ENCODE measurements at places on chromosomes 2 and 18. TPM values are rescaled to one million over a fixed set of nuclear protein-coding genes. Genes with fewer than 3 reads are reported as not detected.

PKDCC gene
- 66.0 TPM for total RNA-seq

NAT8 gene
- total RNA-seq = not detected

DNA sequence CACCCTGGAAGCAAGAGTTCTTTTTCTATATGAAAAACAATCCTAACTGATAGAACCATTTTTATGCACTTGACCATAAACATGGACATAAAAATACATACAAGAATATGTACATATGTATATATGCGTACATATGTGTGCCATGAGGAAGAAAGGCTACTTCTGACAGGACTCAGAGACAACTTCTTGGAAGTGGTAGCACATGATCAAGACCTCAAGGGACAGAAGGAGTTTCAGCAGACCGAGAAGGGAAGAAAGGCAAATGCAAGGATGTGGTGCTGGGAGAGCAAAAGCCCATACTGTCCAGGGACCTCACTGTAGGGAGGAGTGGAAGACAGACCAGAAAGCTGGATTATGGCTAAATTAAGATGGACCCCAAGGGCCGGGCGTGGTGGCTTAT, 11.4 kb upstream of the NPAS2 start:
- no peaks in the 10 kb centered on the region for H3K27me3 ChIP-seq
- H3K27ac ChIP-seq = no peak overlapping the region
- H3K4me1 ChIP-seq = peaks cover 14% of the 10 kb centered on the region
- no peak for DNase-seq
- H3K36me3 ChIP-seq = no peaks in the 10 kb centered on the region

CD28 gene
- 1.6 TPM for total RNA-seq

- no peak overlapping the region for H3K27ac ChIP-seq
- DNase-seq = no peak
- H3K4me3 ChIP-seq = no peak overlapping the region
- no peaks in the 10 kb centered on the region for H3K4me1 ChIP-seq
- H3K27me3 ChIP-seq = no peaks in the 10 kb centered on the region
Observed at GRCh38 chr2:232577841-232578240, 27.4 kb downstream of the EIF4E2 start.

DNA sequence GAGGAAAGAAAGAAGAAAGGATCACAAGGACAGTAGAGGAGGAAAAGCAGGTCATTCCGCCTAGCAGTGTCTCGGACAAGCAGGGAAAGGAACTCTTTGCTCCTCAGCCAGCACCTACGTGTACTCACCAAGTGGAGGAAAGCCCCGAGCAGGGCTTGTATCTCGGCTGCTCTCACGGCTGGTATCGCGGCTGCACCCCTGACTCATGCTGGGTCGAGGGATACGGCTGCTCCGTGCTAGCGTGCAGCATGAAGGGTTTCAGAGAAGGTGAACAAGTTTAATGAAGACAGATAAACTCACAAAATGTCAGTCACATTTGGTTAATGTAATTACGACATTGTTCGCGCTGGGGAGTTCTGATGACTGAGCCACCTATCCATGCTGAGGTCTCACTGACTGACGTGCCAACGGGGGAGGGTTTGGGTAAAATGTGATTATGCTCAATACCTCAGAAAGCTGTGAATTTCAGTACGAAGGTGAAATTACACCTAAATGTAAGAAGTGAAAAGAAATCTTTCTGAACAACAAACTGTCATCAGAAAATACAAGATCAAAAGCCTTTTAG, 112.1 kb upstream of the RNU4ATAC start:
- H3K4me3 ChIP-seq = no peak overlapping the region
- no peak overlapping the region for H3K27ac ChIP-seq
- no peaks in the 10 kb centered on the region for H3K4me1 ChIP-seq
- DNase-seq = no peak

- no peaks in the 10 kb centered on the region for H3K27me3 ChIP-seq
- peaks cover 29% of the 10 kb centered on the region for H3K4me1 ChIP-seq
- DNase-seq = no peak
- no peak overlapping the region for H3K4me3 ChIP-seq
- no peak overlapping the region for H3K27ac ChIP-seq
Observed at GRCh38 chr2:85019121-85019520, 48.2 kb downstream of the KCMF1 start.

DNA sequence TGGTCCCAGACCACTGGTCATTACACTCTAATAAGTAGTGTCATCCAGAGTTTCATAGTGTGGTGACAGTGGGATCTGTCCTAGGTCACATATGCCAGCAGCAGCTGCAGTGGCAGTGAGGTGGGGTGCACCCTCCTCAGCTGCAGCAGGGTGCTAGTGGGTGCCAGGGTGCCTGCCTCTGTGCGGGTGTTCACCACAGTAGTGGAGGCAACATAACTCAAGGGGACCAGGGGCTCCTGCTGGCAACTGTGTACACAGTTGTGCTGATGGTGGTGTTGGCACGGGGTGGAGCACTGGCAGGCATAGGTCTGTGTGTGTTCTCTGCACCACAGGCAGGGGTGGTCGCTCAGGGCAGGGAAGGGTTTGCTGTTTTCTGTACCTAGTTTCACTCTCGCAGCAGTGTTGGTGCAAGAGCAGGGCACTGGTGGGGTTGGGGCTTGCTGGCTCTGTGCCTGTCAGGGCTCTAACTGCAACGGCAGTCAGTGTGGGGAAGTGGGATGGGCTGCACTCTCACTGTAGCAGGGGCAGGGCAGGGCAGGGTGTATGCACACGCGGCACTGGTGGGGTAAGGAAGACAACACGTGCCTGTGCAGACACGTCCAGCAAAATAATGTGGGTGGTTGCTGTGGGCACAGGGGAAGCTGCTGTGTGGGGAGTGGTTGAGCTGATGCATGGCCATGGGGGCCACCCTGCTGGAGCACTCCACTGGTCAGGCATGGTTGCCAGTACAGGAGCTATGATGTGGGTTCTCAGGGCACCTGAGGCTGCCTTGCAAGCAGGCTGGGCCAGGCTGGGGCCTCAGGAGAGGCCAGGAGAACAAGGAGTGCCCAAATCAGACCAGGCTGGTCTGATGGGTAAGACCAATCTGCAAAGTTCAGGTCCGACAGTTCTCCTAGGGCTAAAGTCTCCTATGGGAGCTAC, 226.6 kb downstream of the MEIS1 start:
- H3K27ac ChIP-seq = no peak overlapping the region
- no peak overlapping the region for H3K4me3 ChIP-seq
- no peaks in the 10 kb centered on the region for H3K36me3 ChIP-seq
- no peak for DNase-seq
- no peaks in the 10 kb centered on the region for H3K4me1 ChIP-seq

GRCh38 chr2:234957834-234958135, 6.0 kb downstream of the SH3BP4 start:
- no peaks in the 10 kb centered on the region for H3K36me3 ChIP-seq
- no peak for DNase-seq
- no peaks in the 10 kb centered on the region for H3K27me3 ChIP-seq
- H3K4me3 ChIP-seq = no peak overlapping the region
- no peaks in the 10 kb centered on the region for H3K4me1 ChIP-seq

DNA sequence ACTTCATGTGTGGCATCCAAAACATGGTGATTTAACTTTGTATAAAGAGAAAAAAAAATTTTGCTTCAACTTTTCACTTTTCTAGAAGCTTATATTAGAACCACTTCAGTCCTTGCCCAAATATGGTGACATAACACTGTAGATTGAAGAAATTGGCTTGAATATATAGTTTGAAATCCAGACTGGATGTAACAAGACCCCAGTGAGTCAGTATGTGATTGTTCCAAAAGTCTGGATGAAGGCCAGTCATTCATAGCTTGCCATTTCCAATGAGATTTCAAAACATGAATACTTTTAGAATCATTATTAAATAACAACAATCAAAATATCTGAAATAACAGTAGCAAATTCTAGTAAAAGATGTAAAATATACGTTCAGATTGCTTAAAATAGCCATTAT, 104.8 kb upstream of the FN1 start:
- peaks cover 14% of the 10 kb centered on the region for H3K4me1 ChIP-seq
- no peak overlapping the region for H3K27ac ChIP-seq
- DNase-seq = no peak
- H3K27me3 ChIP-seq = no peaks in the 10 kb centered on the region
- no peaks in the 10 kb centered on the region for H3K36me3 ChIP-seq
- H3K4me3 ChIP-seq = no peak overlapping the region

SCN2A gene
- 1.0 TPM for total RNA-seq

DNA sequence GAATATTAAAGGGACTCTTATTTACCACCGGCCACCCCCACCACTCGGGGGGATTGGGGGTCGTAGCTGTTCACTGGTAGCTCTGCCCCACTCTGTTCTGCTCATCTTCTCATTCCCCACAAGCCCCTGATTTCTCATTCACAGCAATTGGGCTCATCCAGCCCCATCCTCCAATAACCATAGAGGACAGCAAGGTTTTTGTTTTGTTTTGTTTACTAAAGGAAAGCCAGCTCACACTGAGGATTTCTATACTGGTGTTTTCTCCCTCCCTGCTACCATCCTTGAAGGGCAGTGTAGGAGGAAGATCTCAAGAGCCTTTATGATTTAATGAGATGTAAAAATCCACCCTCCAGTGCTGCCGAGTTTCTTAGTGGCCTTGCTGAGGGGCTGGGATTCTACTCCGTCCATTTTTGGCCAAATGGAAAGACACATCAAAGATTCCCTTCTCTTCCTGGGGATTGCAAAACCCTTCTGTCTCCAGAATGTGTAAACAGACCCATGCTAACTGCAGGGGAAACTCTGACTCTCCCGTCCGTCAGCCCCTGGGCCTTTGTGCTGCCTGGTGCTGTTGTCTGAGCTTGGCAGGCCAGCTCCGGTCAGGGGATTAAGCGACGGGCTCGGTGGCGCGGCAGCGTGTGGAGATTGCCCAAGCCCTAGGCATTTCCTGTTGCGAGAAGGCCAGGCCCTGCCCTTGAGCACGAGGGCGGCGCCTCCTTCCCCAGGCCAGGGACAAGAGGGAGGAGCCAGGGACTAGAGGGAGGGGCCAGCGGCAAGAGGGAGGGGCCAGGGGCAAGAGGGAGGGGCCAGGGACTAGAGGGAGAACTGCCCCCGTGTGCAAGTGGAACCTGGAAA, 165.0 kb downstream of the ANTXR1 start:
- no peaks in the 10 kb centered on the region for H3K4me1 ChIP-seq
- DNase-seq = peak; percentile 98
- peak overlapping the region; percentile 87 for H3K27ac ChIP-seq
- H3K36me3 ChIP-seq = no peaks in the 10 kb centered on the region

DNA sequence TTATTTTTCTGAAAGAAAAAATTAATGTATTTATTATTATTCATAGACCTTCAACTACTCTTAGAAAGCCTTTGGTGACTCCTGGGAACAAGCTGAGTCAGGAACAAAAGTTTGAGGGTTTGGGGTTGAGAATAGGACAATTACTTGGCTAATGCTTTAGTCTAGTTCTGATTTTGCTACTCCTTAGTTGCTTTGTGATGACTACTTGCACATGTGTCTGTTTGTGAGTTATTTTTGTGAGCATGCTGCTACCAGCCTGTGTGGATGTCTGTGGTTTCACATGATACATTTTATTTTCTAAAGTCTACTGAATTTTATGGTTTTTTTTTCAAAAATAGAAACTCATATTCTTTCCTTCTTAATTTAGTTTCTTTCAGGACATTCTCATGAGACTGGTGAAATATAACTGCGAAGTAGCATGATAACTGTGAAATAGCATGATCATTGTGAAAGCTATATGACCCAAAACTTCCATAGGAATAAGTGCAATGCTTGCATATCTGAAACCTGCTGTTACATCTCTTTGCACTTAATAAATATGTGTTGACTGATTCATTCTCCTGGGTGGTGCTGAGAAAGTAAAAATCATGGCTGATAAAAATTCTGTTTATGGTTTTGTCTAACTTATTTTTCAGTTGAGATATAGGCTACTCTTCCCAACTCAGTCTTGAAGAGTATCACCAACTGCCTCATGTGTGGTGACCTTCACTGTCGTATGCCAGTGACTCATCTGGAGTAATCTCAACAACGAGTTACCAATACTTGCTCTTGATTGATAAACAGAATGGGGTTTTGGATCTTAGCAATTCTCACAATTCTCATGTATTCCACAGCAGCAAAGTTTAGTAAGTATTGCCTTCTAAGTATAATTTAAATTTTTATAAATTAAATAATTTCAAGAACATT, 17.9 kb upstream of the IL18R1 start:
- no peak overlapping the region for H3K4me3 ChIP-seq
- no peaks in the 10 kb centered on the region for H3K4me1 ChIP-seq
- H3K36me3 ChIP-seq = no peaks in the 10 kb centered on the region

GRCh38 chr2:43254331-43254730, 27.9 kb upstream of the ZFP36L2 start:
- no peak overlapping the region for H3K27ac ChIP-seq
- H3K36me3 ChIP-seq = no peaks in the 10 kb centered on the region
- no peak overlapping the region for H3K4me3 ChIP-seq
- no peaks in the 10 kb centered on the region for H3K27me3 ChIP-seq
- peaks cover 17% of the 10 kb centered on the region for H3K4me1 ChIP-seq

DNA sequence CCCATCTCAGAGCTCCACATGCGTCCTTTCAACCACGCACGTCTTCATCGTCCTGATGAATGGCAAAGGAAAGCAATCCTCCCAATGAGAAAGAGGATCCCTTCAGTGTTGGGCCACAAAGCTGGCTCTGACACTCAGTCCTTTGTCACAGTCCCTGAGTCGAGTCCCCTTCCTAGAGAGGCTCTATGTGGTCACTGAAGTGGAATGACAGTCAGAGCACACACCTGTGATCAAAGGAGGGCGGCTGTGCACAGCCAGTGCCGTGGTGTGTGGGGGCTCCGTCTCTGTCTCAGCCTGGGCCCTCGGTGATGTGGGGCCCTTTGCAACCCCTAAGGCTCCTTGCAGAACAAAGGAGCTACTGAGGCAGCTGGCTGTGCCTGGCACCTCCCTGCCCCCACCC, 157.3 kb upstream of the APCDD1 start:
- no peaks in the 10 kb centered on the region for H3K27me3 ChIP-seq
- no peak overlapping the region for H3K27ac ChIP-seq
- no peak for DNase-seq

DNER gene
- total RNA-seq = 28.4 TPM

DNA sequence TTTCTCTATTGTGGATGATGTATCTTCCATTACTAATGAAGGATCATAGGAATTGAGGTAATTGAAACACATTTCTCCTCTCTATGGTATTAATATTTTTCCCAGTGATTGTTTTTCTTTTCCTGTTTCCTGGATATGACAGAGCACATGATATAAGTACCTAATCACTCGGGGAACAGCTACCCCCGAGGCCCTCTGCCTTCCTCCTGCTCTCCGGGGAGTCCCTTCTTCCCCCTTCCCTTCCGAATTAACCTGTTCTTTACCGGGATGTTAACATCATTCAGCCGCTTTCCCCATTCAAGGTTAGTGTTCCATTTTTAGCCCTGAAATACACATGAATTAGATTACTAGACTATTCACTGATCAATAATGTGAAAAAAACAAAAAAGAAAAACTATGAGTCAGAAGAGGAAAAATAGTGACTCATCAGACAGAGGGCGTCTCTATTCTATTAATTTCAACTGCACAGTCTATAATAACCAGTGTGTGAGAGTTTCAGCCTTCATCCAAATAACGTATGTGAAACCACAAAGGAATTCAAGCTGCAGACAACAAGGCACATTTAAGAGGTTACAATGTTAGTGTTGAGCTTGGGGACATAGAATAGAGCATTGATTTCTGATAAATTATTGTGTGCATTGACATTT, 450.8 kb downstream of the DLGAP1 start:
- H3K27me3 ChIP-seq = no peaks in the 10 kb centered on the region
- no peaks in the 10 kb centered on the region for H3K4me1 ChIP-seq
- H3K27ac ChIP-seq = no peak overlapping the region
- no peak for DNase-seq
- no peak overlapping the region for H3K4me3 ChIP-seq

- no peaks in the 10 kb centered on the region for H3K27me3 ChIP-seq
- DNase-seq = peak; percentile 77
- peaks cover 10% of the 10 kb centered on the region for H3K4me1 ChIP-seq
- no peak overlapping the region for H3K27ac ChIP-seq
- H3K36me3 ChIP-seq = peaks cover 38% of the 10 kb centered on the region
Observed at GRCh38 chr2:69933839-69934613, 19.1 kb downstream of the MXD1 start.
